ENCODE measurements at places on chromosomes 6 and 20.
A peak's percentile ranks its signal among the peaks of the same experiment; 100 is the strongest.

DNA sequence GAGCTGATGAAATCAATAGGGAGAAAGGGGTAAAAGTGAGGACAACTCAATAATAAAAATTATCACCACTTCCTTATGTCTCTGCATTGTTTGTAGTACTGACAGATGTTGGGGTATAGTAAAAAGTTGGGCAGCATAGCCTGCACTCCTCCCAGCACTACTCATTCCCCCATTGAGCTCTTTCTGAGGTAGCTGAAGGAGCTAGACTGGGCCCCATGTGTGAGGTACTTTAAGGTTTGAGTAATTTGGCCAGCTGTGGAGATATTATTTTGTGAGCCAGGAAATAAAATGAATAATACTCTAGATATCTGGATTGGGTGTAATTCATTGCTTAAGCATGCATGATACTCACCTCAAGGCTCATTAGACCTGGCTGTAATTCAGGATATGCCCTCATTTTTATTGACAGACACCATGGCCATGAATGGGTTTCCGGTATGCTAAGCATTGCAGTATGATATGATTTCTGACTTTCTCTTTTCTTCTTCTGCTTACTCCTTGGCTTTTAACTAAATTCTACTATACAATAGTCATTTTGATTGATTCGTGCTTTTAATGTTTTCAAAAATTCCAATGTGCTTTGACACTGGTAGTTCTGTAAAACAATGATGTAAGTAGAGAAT lies 283.9 kb upstream of the RIMS1 start:
- ATAC-seq = no peak

GRCh38 chr6:73579389-73579788 lies 58.6 kb upstream of the EEF1A1 start:
- peak; percentile 49 for ATAC-seq

- ATAC-seq = no peak
Measured at GRCh38 chr20:33601861-33602260, 60.3 kb upstream of the C20orf144 start.

- peak; percentile 6 for ATAC-seq
Measured at GRCh38 chr6:73704798-73705197, 8.8 kb downstream of the CD109 start.

- ATAC-seq = no peak
Measured at GRCh38 chr6:168916576-168917211, 337.0 kb downstream of the THBS2 start.

- no peak for ATAC-seq
Measured at GRCh38 chr6:150293423-150294173, 75.2 kb upstream of the IYD start.

DNA sequence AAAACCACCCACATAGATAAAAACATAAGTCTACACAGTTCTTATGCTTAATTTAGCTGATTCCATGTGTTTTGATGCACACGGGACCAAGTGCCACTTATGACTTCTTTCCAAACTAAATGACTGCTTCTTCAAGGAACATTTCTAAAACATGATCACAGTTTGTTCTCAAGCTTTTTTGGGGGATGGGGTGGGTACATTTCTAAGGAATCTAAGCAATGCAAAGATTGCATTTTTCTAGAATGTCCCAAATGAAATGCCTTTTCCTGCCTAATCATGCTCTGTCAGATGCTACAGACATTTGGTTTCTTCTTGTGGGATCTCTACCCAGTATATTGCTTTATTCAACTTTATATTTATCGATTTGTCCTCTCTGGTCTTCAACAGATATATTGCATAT lies 496.8 kb upstream of the JAG1 start:
- no peak for ATAC-seq

DNA sequence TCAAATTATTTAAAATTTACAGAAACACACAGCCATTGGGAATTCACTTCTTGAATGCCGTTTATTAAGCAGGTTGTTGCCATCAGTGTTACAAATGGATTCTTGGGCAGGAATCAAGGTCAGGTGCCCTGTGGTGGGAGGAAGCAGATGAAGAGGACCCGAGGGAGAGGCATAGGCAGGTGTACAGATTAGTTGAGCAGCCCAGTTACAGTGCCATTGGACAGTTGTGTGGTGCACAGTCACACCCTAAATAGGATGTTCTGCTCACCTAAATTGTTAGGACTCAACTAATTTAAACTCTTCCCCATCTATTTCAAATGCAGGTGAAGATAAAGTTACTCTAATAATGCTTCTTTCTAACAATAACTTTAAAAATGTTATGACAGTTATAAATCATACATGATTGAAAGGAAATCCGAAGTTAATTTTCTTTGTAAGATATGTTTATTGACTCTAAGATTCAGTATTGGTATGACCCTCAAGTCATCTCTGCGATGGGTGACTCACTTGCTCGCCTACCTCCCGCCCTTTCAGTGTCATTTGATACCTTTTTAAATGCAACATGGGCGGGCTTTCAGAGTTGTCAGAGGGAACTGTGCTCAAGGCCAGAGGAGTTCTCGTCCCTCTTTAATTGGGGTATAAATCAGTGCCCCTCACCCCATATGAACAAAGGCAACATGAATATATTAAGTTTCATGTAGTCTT lies 35.1 kb downstream of the DSE start:
- peak; percentile 85 for ATAC-seq

DNA sequence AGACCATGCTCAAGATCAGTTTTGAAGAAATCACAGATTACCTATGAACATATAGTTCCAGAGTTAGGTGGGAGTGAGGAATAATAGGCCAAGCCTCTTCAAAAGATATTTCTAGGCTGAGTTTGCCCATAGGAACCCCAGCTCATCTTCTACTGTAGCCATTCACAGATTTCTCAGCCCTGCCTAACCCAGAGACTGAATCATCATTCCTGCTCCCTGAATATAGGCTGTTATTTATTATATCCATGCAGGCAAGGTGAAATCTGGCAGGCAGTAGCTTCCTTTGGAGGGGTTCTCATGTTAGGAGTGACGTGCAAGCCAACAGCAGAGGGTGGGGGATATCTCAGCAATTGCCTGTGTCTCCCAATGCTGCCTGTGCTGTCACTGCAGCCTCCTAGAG lies 25.6 kb upstream of the ADGRF4 start:
- ATAC-seq = no peak

DNA sequence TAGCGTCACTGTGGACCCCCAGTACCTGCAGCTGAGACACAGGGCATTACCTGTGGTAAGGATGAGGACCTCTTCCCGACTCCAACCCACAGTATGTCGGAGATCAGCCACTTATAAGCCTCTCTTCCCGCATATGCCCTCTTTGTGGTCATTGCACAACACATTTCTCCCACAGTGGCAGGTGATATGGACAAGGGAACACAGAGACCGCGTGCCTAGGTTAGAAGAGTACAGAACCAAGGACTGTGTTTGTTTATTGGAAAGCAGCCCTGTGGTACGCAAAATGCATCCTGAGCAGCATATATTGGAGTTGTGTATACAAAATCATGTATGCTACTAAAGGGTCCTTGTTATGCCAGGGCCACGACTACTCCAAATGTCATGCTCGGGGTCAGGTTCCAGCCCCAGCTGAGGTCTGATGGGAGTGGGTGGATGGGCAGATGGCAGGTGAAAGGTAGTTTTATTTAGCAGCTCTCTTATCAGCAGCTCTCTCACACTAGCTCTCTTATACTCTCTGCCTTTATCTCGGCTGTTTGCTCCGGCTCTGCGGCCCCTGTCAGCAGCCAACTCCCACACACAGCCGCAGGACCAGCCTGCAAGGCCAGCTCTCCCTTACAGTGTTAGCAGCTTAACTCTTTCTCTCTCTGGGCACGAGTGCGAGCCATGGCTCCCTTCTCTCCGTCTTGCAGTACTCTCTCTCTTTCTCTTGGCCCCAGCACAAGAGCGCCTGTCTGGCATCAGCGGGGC lies 569.0 kb downstream of the KIF16B start:
- ATAC-seq = no peak

DNA sequence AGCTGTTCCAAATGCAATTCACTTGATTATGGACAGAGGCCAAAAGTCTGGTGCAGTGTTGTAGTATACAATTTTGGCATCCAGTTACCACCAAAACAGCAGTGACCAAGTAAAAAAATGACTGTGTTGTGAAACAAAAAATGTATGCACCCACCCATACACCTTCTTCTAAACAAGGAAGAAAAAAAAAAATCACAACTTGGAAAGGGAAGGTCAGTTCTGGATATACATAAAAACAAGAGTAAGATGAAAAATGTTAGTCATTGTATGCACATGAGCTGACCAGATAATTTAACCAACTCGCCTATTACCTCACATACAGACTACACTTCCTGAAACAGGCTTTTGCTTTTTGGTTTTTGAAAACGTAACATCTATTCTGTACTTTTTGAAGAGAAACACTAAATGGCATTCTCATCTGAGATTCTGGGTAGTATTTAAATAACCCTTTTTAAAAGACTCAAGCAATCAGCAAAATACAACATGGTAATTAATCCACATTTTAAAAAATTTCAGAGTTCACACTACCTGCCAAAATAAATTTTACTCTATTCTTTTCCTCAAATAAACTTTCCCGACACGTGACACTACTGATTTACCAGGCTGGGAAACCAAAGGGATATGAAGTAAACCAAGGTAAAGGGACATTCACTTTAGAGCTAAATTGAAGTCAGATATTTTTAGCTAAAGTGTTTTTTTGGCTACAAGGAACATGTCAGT lies 141.6 kb upstream of the SHLD1 start:
- ATAC-seq = no peak

DNA sequence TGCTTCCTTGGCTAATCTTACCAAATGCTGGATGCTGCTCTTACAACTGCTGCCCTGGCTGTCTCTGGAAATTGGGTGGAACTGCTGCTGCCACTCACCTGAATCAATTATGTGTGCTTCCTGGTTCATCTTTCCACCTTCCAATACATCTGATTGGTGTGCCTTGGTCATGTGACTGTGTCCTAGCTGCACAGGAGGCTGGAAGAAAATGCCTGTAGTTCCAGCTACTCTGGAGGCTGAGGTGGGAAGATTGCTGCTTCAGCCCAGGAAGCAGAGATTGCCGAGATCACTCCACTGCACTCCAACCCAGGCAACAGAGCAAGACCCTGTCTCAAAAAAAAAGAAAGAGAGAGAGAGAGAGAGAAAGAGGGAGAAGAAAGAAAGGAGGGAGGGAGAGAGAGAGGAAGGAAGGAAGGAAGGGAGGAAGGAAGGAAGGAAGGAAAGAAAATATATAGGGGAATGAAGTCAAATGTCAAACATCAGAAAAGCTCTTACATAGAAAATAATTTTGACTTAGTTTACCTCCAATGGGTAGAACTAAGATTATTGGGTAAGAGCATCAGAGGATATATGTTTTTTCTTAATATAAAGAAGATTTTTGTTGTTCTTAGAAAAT lies 14.1 kb upstream of the PPARD start:
- ATAC-seq = no peak

GRCh38 chr6:27188885-27189418 lies 58.5 kb upstream of the PRSS16 start:
- peak; percentile 88 for ATAC-seq

- ATAC-seq = peak; percentile 96
Measured at GRCh38 chr6:27592481-27593199, 119.7 kb upstream of the ZNF184 start.

DNA sequence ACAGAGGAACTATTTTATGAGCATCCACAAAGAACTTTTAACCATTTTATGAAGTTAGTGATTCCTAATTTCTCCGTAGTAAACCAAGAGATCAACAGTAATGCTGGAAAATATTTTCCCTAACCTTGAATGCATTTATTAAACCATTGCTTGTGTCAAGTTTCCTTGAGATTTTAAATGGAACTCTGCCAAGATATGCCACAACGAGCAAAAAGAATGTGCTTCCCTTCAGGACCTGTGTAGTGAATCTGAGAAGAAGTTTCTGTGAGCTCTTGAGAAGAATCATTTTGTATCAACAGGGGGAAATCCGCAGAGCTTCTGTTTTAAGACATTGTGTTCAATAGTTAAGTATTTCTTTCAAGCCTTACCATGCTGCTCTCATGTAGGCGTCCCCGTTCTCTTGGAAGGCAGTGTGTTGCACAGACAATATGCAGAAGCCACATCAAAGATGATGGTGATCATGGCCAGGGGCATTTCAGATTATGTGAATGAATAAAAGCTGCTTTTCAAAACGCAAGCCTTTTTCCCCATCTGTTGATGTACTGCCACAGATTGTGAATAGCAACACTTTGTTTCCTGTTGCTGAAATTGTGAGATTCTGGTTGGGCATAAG lies 439.8 kb downstream of the BMP2 start:
- no peak for ATAC-seq

DNA sequence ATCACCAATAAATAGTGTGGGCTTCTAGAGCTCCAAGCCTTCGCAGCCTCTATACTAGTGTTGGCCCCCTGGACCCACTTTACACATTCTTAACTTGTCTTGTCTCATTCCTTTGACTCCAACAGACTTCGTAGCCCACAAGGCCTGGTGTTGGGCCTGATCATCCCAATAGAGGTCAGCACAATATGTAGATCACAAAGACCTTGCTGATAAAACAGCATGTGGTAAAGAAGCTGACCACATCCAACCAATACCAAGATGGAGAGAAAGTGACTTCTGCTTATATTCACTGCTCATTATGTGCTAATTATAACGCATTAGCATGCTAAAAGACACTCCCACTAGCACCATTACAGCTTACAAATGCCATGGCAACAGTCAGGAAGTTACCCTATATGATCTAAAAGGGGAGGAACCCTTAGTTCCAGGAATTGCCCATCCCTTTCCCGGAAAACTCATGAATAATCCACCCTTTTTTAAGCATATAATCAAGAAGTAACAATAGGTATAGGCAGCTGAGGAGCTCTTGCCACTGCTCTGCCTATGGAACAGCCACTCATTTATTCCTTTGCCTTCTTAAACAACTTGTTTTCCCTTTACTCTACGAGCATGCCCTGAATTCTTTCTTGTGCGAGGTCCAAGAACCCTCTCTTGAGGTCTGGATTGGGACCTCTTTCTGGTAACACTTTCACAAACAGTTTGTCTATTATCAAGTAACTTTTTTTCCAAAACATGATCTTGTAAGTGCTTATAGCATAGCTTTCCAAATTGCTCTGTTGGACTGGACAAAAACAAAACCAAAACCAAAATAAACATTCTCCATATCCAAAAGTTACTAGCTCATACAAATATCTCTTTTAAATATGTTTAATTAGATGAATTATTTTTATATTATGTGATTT lies 54.6 kb upstream of the ECHDC1 start:
- no peak for ATAC-seq

GRCh38 chr6:36927691-36928546 lies 26.6 kb upstream of the PI16 start:
- ATAC-seq = peak; percentile 50

DNA sequence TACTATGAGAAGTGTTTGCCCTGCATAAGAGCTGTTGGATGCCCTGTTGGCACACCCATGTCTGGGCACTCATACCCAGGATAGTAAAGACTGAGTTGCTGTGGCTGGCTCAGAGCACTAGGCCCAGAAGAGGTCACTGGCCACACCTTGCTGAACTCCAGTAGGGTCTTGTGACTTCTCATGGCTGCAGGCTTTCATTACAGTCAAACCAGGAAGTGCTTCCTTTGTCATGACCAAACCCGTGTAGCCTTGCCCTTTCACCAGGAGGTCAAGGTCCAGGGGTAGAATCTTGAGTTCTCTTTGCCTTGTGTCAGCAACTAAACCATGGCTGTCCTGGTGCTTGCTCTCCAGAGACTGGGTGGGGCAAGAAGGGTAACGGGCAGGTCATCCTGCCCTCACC lies 49.5 kb downstream of the CD164 start:
- ATAC-seq = no peak

- peak; percentile 72 for ATAC-seq
Measured at GRCh38 chr6:69974193-69974592, 107.8 kb downstream of the COL19A1 start.

GRCh38 chr6:121917834-121918559 lies 481.5 kb upstream of the HSF2 start:
- no peak for ATAC-seq
